Activated CD8-positive, alpha-beta T cell treated with anti-CD3 and anti-CD28 coated beads for 36 hours (primary cell): ENCODE measurements at places on chromosomes 5 and 9. TPM values are rescaled to one million over a fixed set of nuclear protein-coding genes. Genes with fewer than 3 reads are reported as not detected.

DNA sequence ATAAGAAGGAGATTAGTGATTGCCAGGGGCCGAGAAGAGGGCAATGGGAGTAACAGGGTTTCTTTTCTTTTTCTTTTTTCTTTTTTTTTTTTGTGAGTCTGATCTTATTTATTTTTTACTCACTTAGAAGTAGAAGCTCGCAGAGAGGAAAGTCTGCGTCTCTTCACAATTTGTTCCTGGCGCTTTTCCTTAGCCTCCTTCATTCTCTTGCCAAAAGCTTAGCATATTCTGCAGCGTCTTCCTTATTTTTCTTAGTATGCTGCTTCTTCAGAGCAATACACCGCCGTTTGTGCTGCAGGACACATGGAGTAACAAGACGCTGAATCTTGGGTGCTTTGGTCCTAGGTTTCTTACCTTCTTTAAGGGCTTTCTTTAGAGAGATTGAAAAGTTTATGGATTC is 30.3 kb upstream of the DENND4C start:
- no peak overlapping the region for H3K4me3 ChIP-seq
- H3K27me3 ChIP-seq: no peaks in the 10 kb centered on the region
- H3K27ac ChIP-seq: no peak overlapping the region
- H3K4me1 ChIP-seq: peaks cover 4% of the 10 kb centered on the region
- DNase-seq: no peak

DNA sequence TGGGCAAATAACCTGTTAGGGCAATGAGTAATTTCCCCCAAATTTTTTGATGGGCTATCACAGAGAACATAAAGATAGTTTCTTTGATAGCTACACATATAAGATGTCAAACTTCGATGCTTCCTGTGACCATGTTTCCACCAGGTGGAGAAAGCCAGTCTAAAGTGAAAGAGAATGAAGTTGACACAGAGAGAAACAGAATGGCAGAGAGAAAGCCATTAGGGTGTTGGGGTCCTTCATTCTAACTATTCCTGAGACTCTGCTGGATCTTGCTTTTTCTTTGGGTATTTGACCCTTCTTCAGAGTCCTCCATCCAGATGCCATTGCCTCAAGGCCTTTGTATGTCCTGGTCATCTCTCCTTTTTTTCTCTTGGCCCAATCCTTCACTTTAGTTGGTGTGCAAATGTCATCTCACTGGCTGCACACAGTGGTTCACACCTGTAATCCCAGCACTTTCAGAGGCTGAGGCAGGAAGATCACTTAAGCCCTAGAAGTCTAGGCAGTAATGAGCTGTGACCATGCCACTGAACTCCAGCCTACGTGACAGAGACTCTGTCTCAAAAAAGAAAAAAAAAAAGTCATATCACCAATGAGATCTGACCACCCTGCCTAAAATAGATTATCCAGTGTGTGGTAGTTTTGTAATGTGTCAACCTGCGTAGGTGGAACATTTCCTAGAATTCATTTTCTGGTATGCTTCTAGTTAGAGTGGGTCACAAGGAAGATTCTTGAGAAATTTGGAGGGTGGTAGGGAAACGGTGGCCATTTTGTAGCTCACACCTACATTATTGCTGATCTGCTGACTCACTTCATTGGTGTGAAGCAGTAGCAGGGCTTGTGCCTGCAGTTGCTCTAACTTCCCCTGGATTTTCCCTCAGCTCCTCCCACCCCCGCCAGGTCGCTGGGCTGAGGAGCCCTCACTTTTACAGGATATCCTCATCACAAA is 20.8 kb upstream of the KIF2A start:
- H3K27me3 ChIP-seq: no peaks in the 10 kb centered on the region
- H3K4me1 ChIP-seq: peaks cover 75% of the 10 kb centered on the region
- DNase-seq: peak; percentile 86

GRCh38 chr9:98724810-98725530 is 16.2 kb upstream of the GABBR2 start:
- DNase-seq: no peak
- no peaks in the 10 kb centered on the region for H3K36me3 ChIP-seq
- H3K27ac ChIP-seq: no peak overlapping the region

DNA sequence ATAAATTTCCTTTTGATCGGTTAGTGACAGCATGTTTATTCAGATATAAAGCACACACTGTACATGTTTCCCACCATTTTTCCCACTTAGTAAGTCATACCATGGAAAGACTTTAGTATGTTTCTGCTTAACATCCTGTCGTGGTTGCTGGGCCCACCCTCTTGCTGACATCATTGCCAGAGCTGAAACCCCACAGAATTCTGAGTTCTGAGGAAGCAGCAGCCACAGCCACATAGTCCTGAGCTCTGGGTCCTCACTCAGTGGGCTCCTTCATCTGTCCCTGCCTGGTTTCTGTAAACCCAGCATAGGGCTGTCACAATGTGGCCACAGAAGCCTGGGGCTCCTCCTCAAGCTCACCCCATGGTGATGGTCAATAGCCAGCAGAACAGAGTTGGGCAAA is 441.5 kb downstream of the ENC1 start:
- H3K27me3 ChIP-seq: peaks cover 4% of the 10 kb centered on the region
- H3K36me3 ChIP-seq: no peaks in the 10 kb centered on the region
- H3K4me1 ChIP-seq: no peaks in the 10 kb centered on the region
- H3K27ac ChIP-seq: no peak overlapping the region
- peak; percentile 32 for DNase-seq
- H3K4me3 ChIP-seq: no peak overlapping the region

GRCh38 chr9:96169484-96169883 is 132.5 kb downstream of the HSD17B3 start:
- H3K27ac ChIP-seq: no peak overlapping the region
- peaks cover 13% of the 10 kb centered on the region for H3K27me3 ChIP-seq
- no peak for DNase-seq
- H3K4me3 ChIP-seq: no peak overlapping the region
- H3K36me3 ChIP-seq: no peaks in the 10 kb centered on the region
- H3K4me1 ChIP-seq: no peaks in the 10 kb centered on the region

- H3K4me3 ChIP-seq: no peak overlapping the region
- DNase-seq: no peak
- no peaks in the 10 kb centered on the region for H3K36me3 ChIP-seq
- no peaks in the 10 kb centered on the region for H3K4me1 ChIP-seq
- H3K27ac ChIP-seq: no peak overlapping the region
Observed at GRCh38 chr5:178293815-178294214, 61.2 kb upstream of the PHYKPL start.

- no peak overlapping the region for H3K4me3 ChIP-seq
- H3K4me1 ChIP-seq: no peaks in the 10 kb centered on the region
- H3K36me3 ChIP-seq: no peaks in the 10 kb centered on the region
- peaks cover 10% of the 10 kb centered on the region for H3K27me3 ChIP-seq
- no peak overlapping the region for H3K27ac ChIP-seq
- DNase-seq: no peak
Observed at GRCh38 chr5:96317945-96318344, 115.1 kb downstream of the PCSK1 start.

The LCN15 gene
- total RNA-seq: not detected

The OGN gene
- total RNA-seq: not detected

The ADAMTS12 gene
- not detected for total RNA-seq

The SLC36A2 gene
- total RNA-seq: not detected

The LCN1 gene
- total RNA-seq: not detected
